Activated CD8-positive, alpha-beta T cell treated with anti-CD3 and anti-CD28 coated beads for 36 hours (primary cell): ENCODE measurements at places on chromosomes 4 and X. TPM values are rescaled to one million over a fixed set of nuclear protein-coding genes. Genes with fewer than 3 reads are reported as not detected.

Gene CENPVL2
- total RNA-seq = not detected

DNA sequence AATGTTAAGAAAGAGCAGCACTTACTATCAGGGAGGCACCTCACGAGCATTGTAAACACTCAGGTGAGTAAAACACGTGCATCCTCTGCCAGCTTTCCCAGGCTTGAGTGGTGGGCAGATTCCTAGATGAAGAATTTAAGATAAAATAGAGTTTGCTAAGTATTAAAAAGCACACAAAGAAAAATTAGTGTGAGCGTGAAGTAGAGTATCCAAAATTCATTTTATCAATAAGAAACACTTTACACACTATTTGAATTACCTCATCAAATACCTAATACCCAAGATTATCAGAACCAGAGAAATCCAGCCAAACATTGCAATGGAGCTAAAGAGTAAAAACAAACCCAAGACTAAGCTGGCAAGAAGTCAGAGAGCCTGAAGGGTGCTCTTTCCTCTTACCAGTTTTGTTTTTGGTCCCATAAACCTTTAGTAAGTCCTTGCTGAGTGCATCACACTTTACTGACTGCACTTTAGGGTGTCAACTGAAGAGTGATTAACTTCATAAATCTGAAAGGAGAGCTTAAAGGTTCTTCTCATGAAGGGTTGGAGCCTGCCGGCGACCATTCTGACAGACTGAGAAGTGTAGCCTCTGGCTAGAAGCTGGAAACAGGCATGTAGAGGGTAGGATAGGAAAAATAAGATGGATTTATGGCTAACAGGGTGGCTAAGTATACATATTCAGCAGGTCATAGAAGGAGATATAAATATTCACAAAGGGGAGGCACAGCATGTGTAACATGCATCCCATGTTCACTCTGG is 151.1 kb downstream of the SLC7A11 start:
- H3K27me3 ChIP-seq = no peaks in the 10 kb centered on the region
- no peak overlapping the region for H3K4me3 ChIP-seq
- no peak for DNase-seq
- no peak overlapping the region for H3K27ac ChIP-seq
- no peaks in the 10 kb centered on the region for H3K36me3 ChIP-seq

Gene TREX2
- total RNA-seq = 1.4 TPM

- H3K27me3 ChIP-seq = no peaks in the 10 kb centered on the region
- DNase-seq = no peak
- no peaks in the 10 kb centered on the region for H3K4me1 ChIP-seq
- H3K4me3 ChIP-seq = no peak overlapping the region
Observed at GRCh38 chr4:40418430-40419230, 83.5 kb downstream of the CHRNA9 start.

- no peaks in the 10 kb centered on the region for H3K36me3 ChIP-seq
- H3K27ac ChIP-seq = no peak overlapping the region
- H3K4me1 ChIP-seq = no peaks in the 10 kb centered on the region
Observed at GRCh38 chrX:115972717-115973116, 197.8 kb upstream of the AGTR2 start.

Gene TMPRSS11E
- total RNA-seq = 0.11 TPM

DNA sequence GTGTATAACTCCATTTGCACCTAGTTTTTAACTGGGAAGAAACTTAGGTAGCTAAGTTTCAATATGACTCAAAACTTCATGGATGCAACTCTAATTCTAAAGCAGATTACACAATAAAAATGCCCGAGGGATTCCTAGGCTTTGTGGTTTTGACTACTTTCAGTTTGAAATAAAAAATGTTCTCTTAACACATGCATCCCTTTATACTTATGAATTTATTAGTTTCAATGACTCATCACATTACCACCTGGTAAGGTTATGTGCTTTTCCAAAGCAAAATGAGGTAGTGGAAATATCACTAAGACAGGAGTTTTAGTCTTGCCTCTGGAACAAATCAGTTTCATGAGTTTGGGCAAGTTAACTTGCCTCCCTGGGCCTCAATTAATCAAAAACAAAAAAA is 125.5 kb downstream of the OPHN1 start:
- no peaks in the 10 kb centered on the region for H3K36me3 ChIP-seq
- no peak for DNase-seq
- H3K4me3 ChIP-seq = no peak overlapping the region
- no peak overlapping the region for H3K27ac ChIP-seq
- no peaks in the 10 kb centered on the region for H3K27me3 ChIP-seq
- no peaks in the 10 kb centered on the region for H3K4me1 ChIP-seq

- peaks cover 19% of the 10 kb centered on the region for H3K4me1 ChIP-seq
- no peaks in the 10 kb centered on the region for H3K36me3 ChIP-seq
- H3K4me3 ChIP-seq = peak overlapping the region; percentile 82
- peaks cover 20% of the 10 kb centered on the region for H3K27me3 ChIP-seq
- DNase-seq = peak; percentile 80
Observed at GRCh38 chr4:140149846-140150635, 3.9 kb downstream of the MAML3 start.

Gene TMEM144
- not detected for total RNA-seq

Gene CYP2U1
- total RNA-seq = 3.1 TPM

- H3K36me3 ChIP-seq = no peaks in the 10 kb centered on the region
- no peak overlapping the region for H3K4me3 ChIP-seq
- peaks cover 24% of the 10 kb centered on the region for H3K27me3 ChIP-seq
- no peak overlapping the region for H3K27ac ChIP-seq
Observed at GRCh38 chr4:47049347-47049746, 18.0 kb downstream of the GABRB1 start.

- H3K36me3 ChIP-seq = peaks cover 43% of the 10 kb centered on the region
- no peaks in the 10 kb centered on the region for H3K27me3 ChIP-seq
- peaks cover 42% of the 10 kb centered on the region for H3K4me1 ChIP-seq
- peak overlapping the region; percentile 91 for H3K4me3 ChIP-seq
- no peak for DNase-seq
- peak overlapping the region; percentile 98 for H3K27ac ChIP-seq
Observed at GRCh38 chrX:12979026-12979607, 4.2 kb downstream of the TMSB4X start.

Gene VCX3B
- total RNA-seq = not detected

GRCh38 chr4:151204925-151205524 is 71.9 kb upstream of the PRSS48 start:
- DNase-seq = no peak
- no peaks in the 10 kb centered on the region for H3K27me3 ChIP-seq
- H3K27ac ChIP-seq = no peak overlapping the region
- no peaks in the 10 kb centered on the region for H3K4me1 ChIP-seq
- H3K4me3 ChIP-seq = no peak overlapping the region

Gene ZFP92
- total RNA-seq = 1.2 TPM

DNA sequence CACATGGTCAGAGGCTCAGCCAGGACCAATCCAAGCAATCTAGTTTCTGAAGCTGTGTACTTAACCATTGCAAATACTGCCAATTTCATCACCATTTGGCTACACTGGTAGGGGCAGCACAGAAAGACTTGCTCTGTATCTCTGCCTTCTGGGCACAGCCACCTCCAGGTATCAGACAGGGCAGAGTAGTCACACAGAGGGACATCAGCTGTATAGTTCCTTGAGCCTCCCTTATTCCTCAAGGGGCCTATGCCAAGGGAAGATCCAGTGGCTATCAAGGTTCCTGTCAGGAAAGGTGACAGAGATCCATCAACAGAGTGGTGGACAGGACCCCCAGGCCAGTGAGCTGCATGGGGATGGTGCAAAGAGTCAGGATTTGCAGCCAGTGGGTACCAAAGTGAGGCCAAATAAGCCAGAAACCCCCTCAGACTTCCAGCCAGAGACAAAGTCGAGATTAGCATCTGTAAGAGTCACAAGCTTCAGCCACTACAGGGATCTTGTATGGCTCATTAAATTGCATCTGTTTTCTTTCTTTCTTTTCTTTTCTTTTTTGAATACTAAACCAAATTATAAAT is 381.6 kb upstream of the CPEB2 start:
- H3K36me3 ChIP-seq = no peaks in the 10 kb centered on the region
- DNase-seq = no peak
- no peak overlapping the region for H3K27ac ChIP-seq
- H3K4me3 ChIP-seq = no peak overlapping the region
- H3K27me3 ChIP-seq = peaks cover 1% of the 10 kb centered on the region

- no peak overlapping the region for H3K27ac ChIP-seq
- H3K27me3 ChIP-seq = no peaks in the 10 kb centered on the region
- no peaks in the 10 kb centered on the region for H3K4me1 ChIP-seq
- no peak overlapping the region for H3K4me3 ChIP-seq
Observed at GRCh38 chr4:156228676-156229075, 275.0 kb upstream of the CTSO start.

GRCh38 chr4:119106036-119107000 is 29.3 kb upstream of the MYOZ2 start:
- no peak overlapping the region for H3K4me3 ChIP-seq
- H3K36me3 ChIP-seq = no peaks in the 10 kb centered on the region
- H3K4me1 ChIP-seq = peaks cover 9% of the 10 kb centered on the region
- DNase-seq = no peak

GRCh38 chr4:117293784-117294183 is 208.4 kb upstream of the TRAM1L1 start:
- no peak for DNase-seq
- no peaks in the 10 kb centered on the region for H3K4me1 ChIP-seq

Gene OSTC
- 75.7 TPM for total RNA-seq

DNA sequence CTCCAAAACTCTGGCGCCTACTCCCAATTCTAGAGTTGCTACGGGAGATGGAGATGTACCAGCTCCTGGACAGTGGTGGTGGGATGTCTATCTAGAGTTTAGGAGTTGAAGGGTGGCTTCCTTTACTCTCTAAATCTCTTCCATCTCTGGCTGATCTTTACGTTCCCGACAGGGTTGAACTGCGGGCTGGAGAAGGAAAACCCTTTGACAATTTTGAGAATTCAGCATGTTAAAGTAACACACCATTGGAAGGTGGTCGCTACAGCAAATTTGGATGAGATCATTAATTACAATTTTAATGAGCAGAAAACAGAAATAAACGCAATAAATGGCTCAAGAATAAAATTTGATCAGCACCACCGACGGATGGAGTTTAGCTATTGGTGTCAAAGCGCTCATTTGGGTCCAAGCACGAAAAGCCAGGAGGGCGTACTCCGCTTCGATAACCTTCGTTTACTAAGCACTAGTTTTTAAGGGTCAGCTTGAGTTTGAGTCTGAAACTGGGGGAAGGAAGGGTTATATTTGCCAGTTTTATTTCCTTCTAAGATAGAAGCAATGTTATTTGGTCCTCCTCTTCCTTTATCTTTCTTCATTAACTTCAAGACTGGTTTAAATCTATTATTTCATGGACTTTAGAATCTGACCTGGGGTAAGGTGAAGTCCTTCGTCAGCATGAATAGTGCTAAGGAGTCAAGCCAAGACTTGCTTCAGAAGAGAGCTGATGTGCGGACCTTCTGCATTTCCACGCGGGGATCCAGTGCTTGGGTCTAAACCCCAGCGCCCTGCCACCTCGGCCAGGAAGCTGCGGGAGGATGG is 1.5 kb upstream of the NKX6-1 start:
- no peak overlapping the region for H3K4me3 ChIP-seq
- peaks cover 14% of the 10 kb centered on the region for H3K36me3 ChIP-seq
- H3K27me3 ChIP-seq = peaks cover 78% of the 10 kb centered on the region
- DNase-seq = no peak

- H3K36me3 ChIP-seq = no peaks in the 10 kb centered on the region
- H3K27ac ChIP-seq = no peak overlapping the region
- H3K4me1 ChIP-seq = peaks cover 5% of the 10 kb centered on the region
- no peaks in the 10 kb centered on the region for H3K27me3 ChIP-seq
Observed at GRCh38 chr4:169114341-169114974, 104.4 kb upstream of the CBR4 start.

GRCh38 chr4:103786014-103786413 is 66.2 kb upstream of the TACR3 start:
- H3K4me3 ChIP-seq = no peak overlapping the region
- no peaks in the 10 kb centered on the region for H3K4me1 ChIP-seq
- no peak for DNase-seq
- no peak overlapping the region for H3K27ac ChIP-seq
- H3K27me3 ChIP-seq = no peaks in the 10 kb centered on the region

DNA sequence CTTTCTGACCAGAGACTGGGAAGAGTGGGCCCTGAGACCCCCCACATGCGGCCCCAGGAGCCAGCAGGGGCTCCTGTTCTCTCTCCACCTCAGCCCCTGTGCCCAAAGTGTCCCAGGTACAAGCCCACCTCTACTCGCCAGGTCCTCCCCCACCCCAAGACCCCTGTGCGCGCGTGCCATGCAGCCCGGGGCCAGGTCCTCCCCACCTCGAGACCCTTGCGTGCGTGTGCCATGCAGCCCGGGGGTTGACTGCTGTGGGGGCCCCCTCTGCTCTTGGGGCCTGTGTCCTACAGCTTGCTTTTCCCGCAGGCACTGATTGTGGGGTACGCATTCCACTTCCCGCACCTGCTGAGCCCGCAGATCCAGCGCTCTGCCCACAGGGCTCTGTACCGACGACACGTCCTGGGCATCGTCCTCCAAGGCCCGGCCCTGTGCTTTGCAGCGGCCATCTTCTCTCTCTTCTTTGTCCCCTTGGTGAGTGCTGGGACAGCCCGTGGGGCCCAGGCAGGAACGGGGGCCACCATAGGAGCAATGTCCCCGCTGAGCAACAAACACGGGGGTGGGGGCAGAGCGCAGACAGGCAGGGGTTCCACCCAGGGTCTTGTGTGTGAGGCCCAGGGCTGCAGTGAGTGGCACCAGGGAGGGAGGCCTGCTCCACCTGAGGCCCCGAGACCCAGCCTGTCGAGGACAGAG is 20.3 kb downstream of the DGKQ start:
- H3K27me3 ChIP-seq = no peaks in the 10 kb centered on the region
- no peaks in the 10 kb centered on the region for H3K4me1 ChIP-seq
- DNase-seq = no peak
- H3K27ac ChIP-seq = no peak overlapping the region
- H3K4me3 ChIP-seq = no peak overlapping the region

GRCh38 chr4:182921608-182922007 is 4.4 kb upstream of the DCTD start:
- no peak overlapping the region for H3K27ac ChIP-seq
- H3K4me1 ChIP-seq = peaks cover 20% of the 10 kb centered on the region
- H3K27me3 ChIP-seq = no peaks in the 10 kb centered on the region
- no peaks in the 10 kb centered on the region for H3K36me3 ChIP-seq
- no peak for DNase-seq

DNA sequence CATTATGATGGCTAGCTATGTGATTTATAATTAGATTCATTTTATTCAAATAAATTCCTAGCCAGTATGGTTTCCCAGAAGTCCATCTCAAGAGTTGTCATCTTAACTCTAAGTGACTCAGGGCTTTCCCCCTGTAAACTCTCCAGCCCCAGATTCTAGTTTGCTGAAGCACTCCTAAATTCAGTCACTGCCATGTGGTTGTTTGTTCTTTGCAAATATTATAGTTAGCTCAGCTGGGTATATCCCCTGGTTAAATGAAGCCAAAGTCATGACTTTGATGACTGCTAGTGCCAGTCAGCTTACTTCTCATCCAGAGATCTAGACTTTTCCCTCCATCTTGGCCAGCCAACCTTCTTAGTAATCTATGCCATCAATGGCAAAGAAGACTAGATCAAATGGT is 126.0 kb downstream of the GRIA3 start:
- no peak overlapping the region for H3K4me3 ChIP-seq
- no peak for DNase-seq
- H3K36me3 ChIP-seq = no peaks in the 10 kb centered on the region
- no peak overlapping the region for H3K27ac ChIP-seq
- no peaks in the 10 kb centered on the region for H3K27me3 ChIP-seq
